ENCODE measurements at places on chromosomes 16 and 17.

- DNase-seq, result no peak
Observed at GRCh38 chr17:49602783-49603182, 27.1 kb downstream of the NXPH3 start.

DNA sequence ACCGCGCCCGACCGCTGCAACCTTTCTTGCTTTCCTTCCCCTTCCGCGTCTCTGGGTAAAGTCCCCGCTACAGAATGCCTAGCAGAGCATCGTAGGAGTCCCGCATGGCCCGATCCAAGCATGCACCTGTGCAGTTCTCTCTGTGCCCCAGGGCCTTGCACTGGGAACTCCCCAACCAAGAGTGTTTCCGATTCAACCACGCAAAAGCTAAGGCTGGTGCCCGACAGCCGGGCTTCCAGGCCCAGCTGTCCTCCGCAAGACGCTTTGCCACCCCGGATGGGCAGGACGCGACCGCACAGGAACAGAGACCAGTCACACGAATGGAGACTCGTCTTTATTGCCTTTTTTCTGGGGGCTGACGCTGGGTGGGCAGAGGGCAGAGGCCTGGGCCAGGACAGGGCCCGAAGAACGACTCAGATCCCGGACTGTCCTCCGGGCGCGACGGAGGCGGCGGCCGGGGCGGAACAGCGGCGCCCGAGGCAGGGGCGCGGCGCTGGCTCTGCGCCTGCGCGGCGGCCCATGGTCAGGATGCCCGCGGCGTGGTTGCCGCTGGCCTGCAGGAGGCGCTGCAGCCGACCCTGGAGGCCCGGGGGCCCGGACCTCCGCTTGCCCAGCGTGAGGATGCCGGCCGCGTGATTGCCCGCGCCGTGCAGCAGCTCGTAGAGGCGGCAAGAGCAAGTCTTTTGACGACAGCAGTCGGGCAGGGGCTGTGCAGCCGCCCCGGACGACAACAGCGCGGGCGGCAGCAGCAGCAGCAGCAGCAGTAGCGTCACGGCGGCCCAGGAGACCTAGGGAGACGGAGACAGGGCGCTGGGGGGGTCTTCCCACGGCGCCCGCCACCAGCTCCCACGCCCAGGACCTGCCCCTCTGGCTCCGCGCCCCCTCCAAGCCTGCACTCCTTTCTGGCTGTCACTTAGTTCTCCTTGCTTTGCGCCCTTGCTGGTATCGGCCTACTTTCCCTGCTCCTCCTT lies 1.2 kb downstream of the HCRT start:
- peak; percentile 94 for DNase-seq

GRCh38 chr17:70808596-70808995 lies 639.3 kb downstream of the KCNJ2 start:
- DNase-seq, result peak; percentile 25

GRCh38 chr17:60077672-60078519 lies 825 bp downstream of the HEATR6 start:
- DNase-seq, result no peak

DNA sequence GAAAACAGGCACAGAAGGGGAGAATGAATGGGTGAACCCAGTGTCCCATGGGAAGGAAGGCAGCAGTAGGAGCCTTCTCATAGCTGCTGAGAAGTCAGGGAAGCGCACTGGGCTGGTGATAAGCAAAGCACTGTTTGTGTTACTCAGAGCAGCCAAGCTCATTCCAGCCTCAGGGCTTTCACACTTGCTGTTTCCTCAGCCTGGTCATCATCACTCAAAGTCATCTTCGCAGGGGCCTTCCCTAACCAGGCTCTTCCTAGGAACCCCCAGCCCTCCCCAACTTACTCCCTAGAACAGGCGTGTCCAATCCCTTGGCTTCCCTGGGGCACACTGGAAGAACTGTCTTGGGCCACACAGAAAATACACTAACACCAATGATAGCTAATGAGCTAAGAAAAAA lies 32.1 kb upstream of the LONP2 start:
- no peak for DNase-seq

DNA sequence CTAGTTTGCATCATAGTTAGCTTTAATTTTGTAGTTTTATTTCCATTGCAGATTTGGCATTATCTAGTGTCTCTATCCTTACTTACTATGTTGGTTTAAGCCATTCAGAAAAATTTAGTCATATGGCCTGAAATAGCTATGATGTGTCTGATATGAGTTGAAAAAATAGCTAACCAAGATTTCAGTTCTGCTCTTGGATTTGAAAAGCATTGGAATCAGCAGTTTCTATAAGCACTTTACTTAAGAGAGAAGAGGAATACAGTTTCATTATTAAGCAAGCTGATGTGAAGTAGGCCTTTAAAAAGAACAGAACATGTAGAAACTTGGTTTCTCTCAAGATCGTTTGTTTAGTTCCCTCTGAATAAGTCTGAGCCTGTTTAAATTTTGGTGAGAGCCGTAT lies 25.9 kb downstream of the LPCAT2 start:
- DNase-seq, result no peak

DNA sequence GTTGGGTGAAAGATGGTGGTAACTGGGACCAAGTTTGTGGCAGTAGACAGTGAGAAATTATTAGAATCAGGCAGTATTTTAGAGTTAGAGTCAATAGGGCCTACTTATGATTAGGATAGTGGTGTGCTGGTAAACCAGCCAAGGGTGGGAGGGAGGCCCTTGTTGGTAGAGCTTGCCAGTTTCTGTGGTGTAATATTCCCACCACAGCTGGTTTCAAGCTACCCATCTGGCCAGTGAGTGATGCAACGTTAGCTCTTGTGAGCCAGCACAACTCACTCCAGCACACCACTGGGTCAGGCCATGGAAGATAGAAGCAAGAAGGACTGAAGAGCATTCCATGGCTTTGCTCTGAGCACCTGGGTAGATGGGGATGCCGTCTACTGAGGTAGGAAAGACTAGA lies 34.9 kb downstream of the GNAO1 start:
- DNase-seq, result no peak

DNA sequence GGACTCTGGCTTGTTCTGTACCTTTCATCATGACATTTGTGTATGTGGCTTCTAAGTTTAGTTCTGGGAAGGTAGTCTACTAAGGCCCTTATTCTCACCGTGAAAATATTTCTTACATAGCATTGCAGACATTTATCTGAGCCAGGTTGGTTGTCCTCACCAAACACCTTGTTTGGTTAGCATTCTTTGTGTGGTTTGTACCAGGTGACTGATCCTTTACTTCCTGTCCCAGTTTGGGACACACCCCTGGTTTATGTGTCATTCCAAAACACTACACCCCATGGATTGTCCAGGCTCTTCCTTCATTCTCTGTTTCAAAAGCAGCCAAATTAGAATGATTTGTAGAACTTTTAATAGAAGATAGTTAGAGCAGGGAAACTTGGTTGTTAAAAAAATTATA lies 23.2 kb upstream of the DUSP14 start:
- no peak for DNase-seq

- no peak for DNase-seq
Observed at GRCh38 chr17:74759243-74759801, 10.9 kb downstream of the NHERF1 start.
